ENCODE measurements at places on chromosomes 3 and 15. TPM values are rescaled to one million over a fixed set of nuclear protein-coding genes. Genes with fewer than 3 reads are reported as not detected.

Gene KLHL40
- not detected for total RNA-seq

Gene IL17RB
- 0.25 TPM for total RNA-seq

Gene SLC22A14
- not detected for total RNA-seq

Gene SCN11A
- total RNA-seq = 0.07 TPM

Gene CTXND1
- not detected for total RNA-seq

All from natural killer cell (primary cell).